Stimulated activated CD4-positive, alpha-beta T cell treated with anti-CD3 and anti-CD28 coated beads, Interleukin-1b, Interleukin-23, amount 100 ng/mL, for 1 hour (primary cell): ENCODE measurements at places on chromosomes 1 and 21.

- DNase-seq: no peak
These were observed 1.0 kb downstream of the TP53BP2 start for GRCh38 chr1:223844787-223845036.

DNA sequence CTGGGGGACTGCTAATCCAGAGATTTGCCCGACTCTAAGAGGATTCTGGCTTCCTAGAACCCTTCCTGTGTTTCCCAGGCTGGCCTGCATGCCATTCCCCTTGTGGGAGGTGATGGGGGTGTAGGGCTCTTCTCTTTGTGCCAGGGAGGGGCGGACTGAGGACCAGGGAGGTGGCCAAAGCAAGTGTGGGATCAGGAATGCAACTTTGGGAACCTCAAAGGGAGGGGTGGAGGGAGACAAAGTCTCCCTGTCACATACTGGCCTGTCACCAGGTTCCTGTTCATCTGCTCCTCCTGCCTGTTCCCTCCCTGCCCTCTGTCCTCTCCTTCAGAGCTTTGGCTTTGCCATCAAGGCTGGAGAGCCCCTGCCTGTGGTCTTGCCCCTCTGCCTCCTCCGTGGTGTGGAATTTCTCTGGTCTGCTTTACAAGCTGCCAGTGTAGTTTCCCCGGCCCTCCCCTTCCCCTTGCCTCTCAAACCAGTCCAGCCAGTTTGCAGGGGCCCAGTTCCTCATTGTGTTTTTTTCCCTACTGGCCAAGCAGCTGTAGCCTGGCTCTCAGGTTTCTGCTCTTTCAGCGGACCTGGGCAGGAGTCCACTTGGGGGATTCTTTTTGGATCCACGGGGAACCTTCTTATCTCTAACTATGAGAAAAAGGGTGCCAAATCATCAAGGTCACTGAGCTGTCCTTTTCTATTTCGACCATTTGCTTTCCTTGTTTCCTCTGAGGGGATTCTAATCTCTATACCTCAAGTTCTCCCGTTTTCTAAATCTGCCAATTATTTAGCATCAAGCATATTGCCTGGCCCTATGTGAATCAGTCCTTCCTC, 1.8 kb downstream of the CGN start:
- no peak for DNase-seq

- DNase-seq: no peak
These were observed 378.0 kb upstream of the PRMT6 start for GRCh38 chr1:106678279-106679050.

- DNase-seq: no peak
These were observed 53.3 kb downstream of the GATAD2B start for GRCh38 chr1:153869486-153869885.

- no peak for DNase-seq
These were observed 598.5 kb upstream of the USP24 start for GRCh38 chr1:55813618-55814017.

DNA sequence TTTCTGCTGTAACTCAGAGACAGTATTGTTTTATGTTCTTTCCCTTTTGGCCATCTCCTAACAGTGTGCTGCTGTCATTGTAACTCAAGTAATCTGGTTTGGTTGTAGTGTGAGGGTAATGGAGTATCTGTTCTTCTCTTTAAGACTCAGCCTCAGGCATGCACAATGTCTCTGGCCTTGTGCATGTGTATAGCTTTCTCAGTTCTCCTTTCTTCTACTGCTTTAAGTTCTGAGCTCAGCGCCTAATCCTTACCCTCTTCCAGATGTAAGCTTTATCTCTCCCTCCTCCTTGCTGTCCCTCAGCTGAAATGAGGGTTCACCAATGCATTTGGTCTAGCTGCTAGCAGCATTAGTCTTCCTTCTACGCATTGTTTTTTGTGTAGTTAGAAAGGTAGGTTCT, 1420.4 kb upstream of the PRMT6 start:
- DNase-seq: no peak

DNA sequence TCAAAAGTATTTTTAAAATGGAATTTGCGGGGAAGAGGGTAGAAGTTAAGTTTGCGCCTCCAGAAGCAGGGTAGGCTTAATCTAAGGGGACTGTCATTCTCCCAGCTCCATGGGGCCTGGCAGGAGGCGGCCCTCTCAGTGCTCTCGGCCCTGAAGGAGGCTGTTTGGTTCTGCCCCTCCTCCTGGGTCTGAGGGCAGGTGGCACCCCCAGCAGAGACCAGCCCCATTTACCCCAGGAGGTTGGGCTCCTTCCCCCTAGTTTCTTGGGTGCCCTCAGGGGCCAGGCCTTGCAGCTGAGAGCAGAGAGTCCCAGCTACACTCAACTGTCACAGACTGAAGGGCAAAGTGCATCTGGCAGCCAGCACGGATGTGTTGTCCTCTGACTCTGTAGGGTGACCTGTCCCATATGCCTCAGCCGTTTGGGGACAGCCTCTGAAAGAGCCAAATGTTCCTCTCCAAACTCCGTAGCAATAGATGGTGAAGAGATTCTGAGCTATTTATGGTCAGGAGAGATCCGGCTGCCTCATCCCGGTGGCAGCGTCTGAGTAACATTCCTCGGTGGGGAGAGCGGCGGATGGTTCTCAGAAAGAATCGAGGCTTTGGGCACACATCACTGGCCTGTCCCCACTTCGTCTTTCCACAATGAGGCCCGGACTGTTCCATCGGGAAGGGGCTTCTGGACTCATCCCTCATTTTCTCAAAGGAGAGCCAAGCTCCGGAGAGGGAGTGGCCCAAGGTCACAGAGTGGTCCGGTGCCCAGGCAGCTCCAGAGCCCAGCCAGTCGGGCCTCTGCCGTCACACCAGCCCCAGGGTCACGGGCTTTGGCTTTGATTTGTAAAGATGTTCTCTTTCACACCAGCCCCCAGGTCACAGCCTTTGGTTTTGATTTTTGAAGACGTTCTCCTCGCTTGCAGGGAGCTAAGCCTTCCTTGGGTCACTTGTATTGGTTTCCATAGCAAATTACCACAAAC, 424.2 kb upstream of the VAMP3 start:
- DNase-seq: no peak

DNA sequence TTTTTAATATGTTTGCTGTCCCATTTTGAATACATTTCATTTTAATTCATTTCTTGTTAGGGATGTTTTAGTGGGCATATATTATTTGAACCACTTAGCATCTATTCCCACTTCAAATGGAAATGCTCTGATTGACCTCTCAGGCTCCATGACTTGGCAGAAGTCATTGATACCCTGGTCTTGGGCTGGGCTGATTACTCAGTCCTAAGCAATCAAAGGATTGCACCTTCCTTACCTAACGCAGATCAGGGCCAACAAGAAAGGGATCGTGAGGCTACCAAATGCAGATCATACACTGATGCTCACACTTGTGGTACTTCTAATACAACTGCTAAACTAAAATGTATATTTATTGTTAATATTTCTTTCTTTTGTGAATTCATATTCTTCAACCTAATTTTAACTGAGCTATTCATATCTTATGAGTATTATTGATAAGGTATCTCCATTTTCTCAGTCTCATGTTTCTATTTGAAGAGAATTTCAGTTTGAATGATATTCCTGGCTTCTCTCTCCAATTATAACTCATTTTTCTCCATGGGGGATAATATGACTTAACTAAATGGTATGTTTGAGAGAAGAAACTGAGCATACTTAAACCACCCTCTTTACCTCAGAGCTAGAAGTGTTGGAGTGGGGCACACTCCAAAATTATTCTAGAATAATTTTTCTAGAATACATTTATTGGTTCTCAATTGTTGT, 615.5 kb upstream of the ADAMTS5 start:
- no peak for DNase-seq
